Dorsolateral prefrontal cortex (tissue), 122 donors: ENCODE measurements at places on chromosomes 2 and 18.
A peak's percentile ranks its signal among the peaks of the same experiment; 100 is the strongest.

GRCh38 chr2:37782721-37783371, 111.4 kb upstream of the CDC42EP3 start:
- no peak for DNase-seq

- no peak for DNase-seq
Observed at GRCh38 chr2:218721934-218722333, 11.3 kb downstream of the TTLL4 start.

DNA sequence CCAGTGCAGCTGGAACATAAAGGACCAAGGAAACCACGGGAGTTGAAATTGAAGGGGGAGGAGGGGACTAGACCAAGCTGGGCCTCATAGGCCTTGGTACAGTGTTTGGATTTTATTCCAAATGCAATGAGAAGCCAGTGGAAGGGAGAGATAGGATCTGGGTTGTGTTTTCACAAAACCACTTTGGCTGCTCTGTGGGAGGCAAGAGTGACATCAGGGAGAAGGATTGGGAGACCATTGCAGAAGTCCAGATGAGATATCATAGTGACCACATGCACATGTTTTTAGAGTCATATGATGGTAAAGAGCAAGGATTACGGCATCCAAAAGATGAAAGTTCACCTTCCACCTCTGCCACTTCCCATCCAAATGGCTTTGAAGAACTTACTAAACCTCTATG, 210.2 kb downstream of the PAX3 start:
- no peak for DNase-seq

DNA sequence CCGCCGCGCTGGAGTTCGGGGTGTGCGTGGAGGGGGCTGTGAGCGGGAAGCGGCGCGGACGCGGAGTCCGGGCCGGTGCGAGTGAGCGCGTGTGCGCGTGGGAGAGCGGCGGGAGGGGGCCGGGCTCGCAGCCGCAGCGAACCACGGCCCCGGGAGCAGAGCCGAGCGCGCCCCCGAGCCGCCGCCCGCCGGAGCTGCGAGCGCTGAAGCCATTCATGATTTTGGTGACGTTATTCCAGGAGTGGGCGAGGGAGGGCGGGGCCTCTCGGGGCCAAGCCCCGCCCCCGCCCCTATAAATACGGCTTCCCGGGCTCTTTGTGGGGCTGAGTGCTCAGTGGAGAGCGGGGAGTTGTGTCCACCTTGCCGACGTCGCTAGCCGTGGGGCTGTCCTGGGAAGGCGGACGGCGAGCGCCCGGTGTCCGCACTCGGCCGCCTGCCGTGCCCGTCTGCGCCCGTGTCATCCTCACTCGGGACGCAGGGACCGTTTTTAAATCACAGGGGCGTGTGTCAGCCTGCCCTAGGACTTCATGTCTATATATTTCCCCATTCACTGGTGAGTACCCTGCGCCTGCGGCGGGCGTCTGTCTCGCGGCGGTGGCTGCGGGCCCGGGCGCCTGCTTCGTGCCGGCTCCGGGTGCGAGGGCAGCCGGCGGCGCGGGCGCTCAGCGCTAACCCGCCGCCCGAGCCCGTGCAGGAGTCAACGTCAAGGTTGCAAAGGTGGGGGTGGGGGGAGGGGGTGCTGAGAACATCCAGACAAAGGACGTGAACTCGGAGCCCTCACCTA, at the start of gene LBH:
LBH (plus strand) TSS at position 323 of the 784 bp plus-strand sequence; CDS start at position 528, 205 bp downstream.
- peak; percentile 69 for DNase-seq

GRCh38 chr18:8561123-8561910, 47.9 kb upstream of the RAB12 start:
- no peak for DNase-seq

GRCh38 chr2:23426263-23426905, 41.4 kb downstream of the KLHL29 start:
- no peak for DNase-seq
